ENCODE measurements at places on chromosomes 2 and 18.
A peak's percentile ranks its signal among the peaks of the same experiment; 100 is the strongest.

GRCh38 chr2:54619660-54620231, 103.7 kb upstream of the EML6 start:
- no peaks in the 10 kb centered on the region for H3K27me3 ChIP-seq
- peak overlapping the region; percentile 78 for H3K27ac ChIP-seq
- no peak for DNase-seq
- no peak overlapping the region for H3K4me3 ChIP-seq
- peaks cover 90% of the 10 kb centered on the region for H3K4me1 ChIP-seq

- peaks cover 34% of the 10 kb centered on the region for H3K27me3 ChIP-seq
- peak overlapping the region; percentile 29 for H3K4me3 ChIP-seq
- DNase-seq: peak; percentile 28
Observed at GRCh38 chr2:205768341-205768740, 86.0 kb downstream of the NRP2 start.

- no peak overlapping the region for H3K27ac ChIP-seq
- H3K4me1 ChIP-seq: no peaks in the 10 kb centered on the region
- no peak overlapping the region for H3K4me3 ChIP-seq
Observed at GRCh38 chr18:45339810-45340550, 275.3 kb upstream of the SLC14A2 start.

- H3K36me3 ChIP-seq: no peaks in the 10 kb centered on the region
- no peaks in the 10 kb centered on the region for H3K27me3 ChIP-seq
- DNase-seq: no peak
Observed at GRCh38 chr2:196453613-196454047, 185.9 kb upstream of the CCDC150 start.

GRCh38 chr18:78771496-78772359, 207.9 kb upstream of the SALL3 start:
- no peaks in the 10 kb centered on the region for H3K36me3 ChIP-seq
- DNase-seq: no peak

GRCh38 chr2:69436596-69436937, 668 bp downstream of the NFU1 start:
- H3K27me3 ChIP-seq: no peaks in the 10 kb centered on the region
- H3K27ac ChIP-seq: peak overlapping the region; percentile 96
- peak overlapping the region; percentile 86 for H3K4me3 ChIP-seq
- DNase-seq: no peak
- H3K36me3 ChIP-seq: peaks cover 6% of the 10 kb centered on the region
- peaks cover 42% of the 10 kb centered on the region for H3K4me1 ChIP-seq

GRCh38 chr2:161414042-161415033, 1.8 kb upstream of the TBR1 start:
- peak overlapping the region; percentile 67 for H3K4me3 ChIP-seq
- H3K27ac ChIP-seq: no peak overlapping the region
- no peak for DNase-seq
- H3K4me1 ChIP-seq: peaks cover 51% of the 10 kb centered on the region
